ENCODE measurements at places on chromosomes 12 and 14.
A peak's percentile ranks its signal among the peaks of the same experiment; 100 is the strongest.

DNA sequence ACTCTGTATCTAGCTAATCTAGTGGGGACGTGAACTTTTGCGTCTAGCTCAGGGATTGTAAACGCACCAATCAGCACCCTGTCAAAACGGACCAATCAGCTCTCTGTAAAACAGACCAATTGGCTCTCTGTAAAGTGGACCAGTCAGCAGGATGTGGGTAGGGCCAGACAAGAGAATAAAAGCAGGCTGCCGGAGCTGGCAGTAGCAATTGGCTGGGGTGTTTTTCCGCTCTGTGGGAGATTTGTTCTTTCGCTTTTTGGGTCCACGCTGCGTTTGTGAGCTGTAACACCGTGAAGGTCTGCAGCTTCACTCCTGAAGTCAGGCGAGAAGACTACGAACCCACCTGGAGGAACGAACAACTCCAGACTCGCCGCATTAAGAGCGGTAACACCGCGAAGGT, 76.5 kb downstream of the SPRING1 start:
- DNase-seq, result no peak

DNA sequence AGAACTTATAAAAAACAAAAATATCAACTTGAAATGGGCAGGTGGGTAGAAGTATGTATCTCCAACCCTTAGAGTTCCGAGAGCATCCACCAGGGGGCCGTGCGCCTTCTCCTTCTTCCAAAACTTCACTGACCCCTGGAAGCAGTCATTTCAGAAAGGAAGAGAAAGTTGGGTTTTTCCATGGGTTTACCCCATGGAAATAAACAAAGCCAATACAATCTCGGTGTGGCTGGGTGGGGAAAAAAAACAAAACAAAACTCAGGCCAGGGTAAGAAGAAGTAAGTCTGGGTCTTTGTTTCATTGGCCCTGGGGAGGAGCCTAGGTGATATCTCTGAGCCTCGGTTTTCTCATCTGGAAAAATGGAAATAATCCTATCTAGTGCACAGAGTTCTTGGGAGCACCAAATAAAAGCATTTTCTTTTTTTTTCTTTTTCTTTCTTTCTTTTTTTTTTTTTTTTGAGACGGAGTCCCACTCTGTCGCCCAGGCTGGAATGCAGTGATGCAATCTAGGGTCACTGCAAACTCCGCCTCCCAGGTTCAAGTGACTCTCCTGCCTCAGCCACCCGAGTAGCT, 33.6 kb upstream of the HNF1A start:
- peak; percentile 84 for DNase-seq

DNA sequence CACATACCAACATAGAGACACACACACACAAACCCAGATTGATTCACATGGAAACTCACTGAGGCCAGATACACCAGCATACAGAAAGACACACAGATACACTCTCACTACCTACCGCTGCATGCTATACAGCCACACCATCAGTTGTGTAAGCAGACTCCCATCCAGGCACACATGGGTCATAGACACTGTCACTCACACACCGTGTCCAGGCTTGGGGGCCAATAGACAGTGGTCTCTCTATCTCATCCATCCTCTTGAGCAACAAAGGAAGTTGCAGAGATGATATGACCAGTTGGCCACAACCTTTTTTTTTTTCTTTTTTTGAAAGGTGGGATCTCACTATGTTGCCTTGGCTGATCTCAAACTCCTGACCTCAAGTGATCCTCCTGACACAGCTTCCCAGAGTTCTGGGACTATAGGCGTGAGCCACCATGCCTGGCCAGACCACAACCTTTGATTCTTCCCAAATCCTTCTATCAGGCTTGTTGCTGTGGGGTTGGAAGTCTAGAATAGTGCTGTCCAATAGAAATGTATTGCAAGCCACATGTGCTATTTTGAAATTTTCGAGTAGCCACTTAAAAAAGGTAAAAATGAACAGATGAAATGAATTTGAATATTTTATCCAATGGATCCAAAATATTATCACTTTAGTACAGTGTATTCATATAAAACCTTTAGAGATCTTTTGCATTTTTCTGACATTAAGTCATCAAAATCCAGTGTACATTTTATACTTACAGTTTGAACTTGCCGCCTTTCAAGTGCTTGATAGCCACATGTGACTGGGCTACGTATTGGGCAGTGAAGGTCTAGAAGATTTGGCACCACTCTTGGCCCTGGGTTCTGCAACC, 7.4 kb downstream of the LRP1-AS start:
- no peak for DNase-seq

DNA sequence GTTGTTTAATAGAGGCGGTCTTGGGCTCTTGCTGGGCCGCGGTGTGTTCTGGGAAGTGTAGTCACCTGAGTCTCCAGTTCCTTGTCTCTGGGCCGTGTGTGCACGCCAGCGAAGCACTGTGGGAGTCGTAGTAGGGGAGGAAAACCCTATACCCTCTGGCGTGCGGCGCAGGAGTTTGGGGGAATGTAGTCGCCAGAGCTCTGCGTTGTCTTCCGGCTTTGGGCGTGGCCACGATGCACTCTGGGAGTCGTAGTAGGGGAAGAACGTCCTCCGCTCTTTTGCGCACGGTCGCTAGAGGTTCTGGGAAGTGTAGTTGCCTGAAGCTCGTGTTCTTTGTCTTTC, 726 bp upstream of the ZNF140 start:
- DNase-seq, result peak; percentile 92

DNA sequence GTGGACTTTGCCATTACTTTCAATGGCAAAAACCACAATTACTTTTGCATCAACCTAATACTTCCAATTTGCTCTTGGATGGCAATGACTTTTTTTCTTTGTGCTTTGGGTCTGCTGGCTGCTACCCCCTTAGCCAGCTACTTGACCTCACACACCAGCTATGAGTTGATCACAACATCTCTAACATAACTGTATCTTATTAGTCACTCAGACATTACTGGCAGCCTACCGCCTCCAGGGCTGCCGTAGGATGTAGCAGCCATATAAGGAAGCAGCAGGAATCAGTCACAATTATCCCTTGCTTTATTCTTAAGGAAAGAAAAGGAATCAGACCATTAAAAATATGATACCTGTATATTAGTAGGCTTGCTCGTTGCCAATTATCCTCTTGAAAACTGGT, 260.5 kb downstream of the ADAMTS20 start:
- DNase-seq, result no peak

GRCh38 chr12:57605811-57606311, 1.2 kb downstream of the DTX3 start:
- no peak for DNase-seq

DNA sequence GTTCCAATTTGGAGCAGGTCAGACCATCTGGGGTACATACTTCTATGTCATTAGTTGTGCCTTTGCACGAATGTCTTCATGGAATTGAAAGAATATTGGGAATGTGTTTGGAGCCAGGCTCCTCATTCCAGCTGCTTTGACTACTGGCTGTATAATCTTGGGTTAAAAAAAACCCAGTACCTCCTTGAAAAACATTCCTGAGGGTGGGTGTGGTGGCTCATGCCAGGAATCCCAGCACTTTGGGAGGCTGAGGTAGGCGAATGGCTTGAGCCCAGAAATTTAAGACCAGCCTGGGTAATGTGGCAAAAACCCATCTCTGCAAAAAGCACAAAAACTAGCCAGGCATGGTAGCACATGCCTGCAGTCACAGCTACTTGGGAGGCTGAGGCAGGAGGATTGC, 125.6 kb downstream of the TTC8 start:
- no peak for DNase-seq

DNA sequence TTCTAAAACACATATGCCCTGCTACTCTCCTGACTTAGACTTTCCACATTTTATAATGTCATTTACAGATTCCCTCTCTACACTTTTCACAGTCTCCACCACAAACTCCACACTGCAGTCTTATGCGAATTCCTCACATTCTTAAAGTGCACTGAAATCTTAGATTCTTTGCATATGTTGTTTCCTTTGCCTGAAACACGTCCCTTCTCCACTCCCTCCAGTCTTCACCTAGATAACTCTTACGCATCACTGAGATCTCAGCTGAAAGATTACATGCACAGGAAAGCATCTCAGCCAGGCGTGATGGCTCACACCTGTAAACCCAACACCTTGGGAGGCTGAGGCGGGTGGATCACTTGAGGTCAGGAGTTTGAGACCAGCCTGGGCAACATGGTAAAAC, 3.8 kb upstream of the ARHGAP9 start:
- no peak for DNase-seq

DNA sequence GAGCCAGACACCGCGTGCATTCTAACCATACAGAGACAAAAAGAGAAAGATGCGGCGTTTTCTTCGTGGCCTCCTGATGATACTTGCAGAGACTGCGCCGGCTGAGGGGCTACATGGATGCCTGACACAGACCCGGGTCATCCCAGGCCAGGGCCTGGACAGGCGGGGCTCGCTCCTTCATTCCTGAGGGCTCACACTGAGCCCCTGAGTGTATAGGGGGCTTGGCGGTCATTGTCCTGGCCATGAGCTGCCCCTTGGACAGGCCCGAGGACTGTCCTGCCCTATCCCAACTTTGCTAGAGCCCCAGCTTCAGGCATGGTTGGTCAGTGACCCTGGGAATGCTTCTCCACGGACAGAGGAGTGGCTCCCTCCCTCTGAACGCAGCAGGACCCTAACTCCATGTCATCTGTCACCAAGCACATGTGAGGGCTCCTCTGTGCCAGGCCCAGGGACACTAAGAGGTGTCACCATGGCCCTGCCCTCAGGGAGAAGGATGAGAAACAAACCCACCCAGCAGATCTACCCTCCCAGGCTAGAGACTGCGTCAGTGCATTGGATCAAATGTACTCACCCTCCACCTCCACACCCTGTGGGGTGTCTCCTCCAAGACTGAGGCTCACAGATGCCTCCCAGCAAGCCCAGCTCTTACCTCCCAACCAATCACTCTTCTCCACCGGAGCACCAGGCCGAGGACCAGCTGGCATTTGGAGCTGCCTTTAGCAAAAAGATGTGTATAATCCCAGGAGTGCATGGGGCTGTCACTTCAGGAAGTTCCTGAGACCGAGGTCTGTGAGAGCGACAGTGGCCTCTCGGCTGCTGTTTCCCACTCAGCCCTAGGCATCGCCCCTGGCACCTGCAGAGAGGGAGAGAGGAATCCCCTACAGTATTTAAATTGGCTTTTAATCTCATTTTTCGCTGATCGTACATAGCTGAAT, 102.7 kb downstream of the DICER1 start:
- no peak for DNase-seq

DNA sequence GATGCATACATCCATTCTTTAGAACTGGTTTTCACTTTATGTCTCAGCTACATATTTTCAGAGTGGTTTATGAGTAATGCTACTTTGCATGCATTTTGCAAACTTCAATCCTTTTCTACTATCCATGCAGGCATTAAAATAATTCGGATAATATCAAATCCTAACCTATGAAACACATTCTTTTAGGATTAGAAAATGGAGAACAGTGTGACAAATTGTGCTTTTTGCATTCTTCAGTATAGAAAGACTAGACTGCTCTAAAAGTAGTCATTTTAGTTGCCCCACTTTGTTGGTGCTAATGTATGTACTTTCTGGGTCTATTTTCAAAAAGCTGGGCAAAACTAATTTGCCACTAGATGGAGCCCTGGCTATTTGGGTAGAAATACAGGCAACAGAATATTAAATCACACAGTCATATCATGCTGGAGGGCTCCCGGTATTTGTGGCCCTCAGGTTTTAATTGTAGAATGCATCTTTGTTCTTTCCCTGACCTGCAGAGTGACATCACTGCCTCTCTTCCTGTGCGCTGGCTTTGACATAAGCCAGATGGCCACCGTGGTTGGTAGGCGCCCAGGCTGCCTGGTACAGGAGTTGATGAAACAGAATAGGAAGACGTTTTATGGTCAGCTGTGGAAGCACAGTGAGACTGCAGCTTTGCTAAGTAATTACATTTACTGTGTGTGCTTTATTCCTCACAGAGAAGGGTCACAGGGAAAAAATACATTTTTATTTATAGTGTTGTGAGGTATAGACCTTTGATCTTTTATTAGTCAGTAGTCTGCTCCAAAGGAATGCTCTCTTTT, 28.1 kb downstream of the MSRB3 start:
- no peak for DNase-seq

GRCh38 chr14:99910337-99911309, 117.4 kb downstream of the EML1 start:
- DNase-seq, result no peak

GRCh38 chr12:9264546-9264945, 56.4 kb upstream of the PZP start:
- no peak for DNase-seq

DNA sequence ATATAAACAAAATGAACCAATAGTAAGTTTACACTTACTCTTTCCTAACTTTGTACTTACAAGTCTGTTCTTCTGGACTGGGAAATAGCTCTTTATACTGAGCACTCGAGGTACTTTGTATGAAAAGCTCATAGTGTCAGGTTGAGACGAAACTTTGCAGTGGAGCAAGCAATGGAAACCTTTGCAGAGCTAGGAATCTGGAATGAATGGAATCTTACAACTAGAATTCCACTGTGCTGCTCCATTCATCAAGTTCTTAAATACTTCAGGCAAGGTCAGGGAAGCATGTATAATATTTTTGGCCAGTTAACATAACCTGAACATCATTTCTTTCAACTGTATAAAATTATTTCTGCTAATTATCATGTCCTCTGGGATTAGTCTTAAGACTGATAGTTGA, 1327.5 kb upstream of the FLRT2 start:
- no peak for DNase-seq

- DNase-seq, result no peak
These were observed 60.2 kb upstream of the FERMT2 start for GRCh38 chr14:53011053-53011462.

DNA sequence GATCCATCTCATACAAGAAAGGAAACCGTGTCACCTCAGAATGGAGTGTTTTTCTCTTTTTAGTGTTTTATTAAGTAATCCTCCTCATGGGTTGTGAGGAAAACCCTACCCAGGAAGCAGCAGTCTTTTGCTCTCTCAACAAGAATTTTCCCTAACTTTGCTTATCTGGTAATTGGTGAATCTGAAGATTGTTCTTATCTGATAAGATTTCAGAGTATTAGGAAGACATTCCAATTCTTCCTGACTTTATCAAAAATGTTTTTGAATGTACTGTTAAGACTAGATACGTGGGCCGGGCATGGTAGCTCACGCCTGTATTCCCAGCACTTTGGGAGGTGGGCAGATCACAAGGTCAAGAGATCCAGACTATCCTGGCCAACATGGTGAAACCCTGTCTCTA, 86.0 kb downstream of the PHLDA1 start:
- DNase-seq, result no peak
